T-helper 17 cell (primary cell): ENCODE measurements at places on chromosomes 5 and 9. TPM values are rescaled to one million over a fixed set of nuclear protein-coding genes. Genes with fewer than 3 reads are reported as not detected.

GRCh38 chr5:177365845-177366527 is 8.3 kb downstream of the RGS14 start:
- no peak for DNase-seq

DNA sequence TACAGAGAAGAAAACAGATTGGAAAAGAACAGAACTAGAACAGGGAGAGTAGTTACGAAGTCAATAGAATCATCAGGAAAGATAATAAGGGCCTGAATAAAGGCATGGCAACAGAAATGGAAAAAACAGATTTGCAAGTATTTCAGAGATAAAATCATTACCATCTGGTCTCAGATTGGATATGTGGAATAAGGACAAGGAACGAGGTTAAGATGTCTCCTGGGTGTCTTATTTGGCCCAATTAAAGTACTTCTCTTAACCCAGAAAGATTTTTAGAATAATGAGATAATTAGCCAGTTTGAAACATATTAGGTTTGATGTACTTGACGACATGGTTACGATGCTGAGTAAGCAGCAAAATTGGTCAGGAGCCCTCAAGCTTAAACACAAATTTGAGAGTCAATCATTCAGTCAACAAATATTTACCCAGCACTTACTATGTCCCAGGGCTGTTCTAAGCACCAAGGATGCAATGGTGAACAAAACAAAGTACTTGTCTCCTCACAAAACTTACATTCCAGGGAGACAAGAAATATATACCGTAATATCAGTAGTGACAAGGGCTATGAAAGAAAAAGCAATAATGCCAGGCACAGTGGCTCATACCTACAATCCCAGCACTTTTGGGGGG is 18.3 kb downstream of the RICTOR start:
- no peak for DNase-seq

- DNase-seq, result no peak
Measured at GRCh38 chr5:154273963-154274827, 83.7 kb downstream of the GALNT10 start.

Gene ACOT12
- not detected for total RNA-seq

Gene MCCC2
- 30.1 TPM for total RNA-seq

DNA sequence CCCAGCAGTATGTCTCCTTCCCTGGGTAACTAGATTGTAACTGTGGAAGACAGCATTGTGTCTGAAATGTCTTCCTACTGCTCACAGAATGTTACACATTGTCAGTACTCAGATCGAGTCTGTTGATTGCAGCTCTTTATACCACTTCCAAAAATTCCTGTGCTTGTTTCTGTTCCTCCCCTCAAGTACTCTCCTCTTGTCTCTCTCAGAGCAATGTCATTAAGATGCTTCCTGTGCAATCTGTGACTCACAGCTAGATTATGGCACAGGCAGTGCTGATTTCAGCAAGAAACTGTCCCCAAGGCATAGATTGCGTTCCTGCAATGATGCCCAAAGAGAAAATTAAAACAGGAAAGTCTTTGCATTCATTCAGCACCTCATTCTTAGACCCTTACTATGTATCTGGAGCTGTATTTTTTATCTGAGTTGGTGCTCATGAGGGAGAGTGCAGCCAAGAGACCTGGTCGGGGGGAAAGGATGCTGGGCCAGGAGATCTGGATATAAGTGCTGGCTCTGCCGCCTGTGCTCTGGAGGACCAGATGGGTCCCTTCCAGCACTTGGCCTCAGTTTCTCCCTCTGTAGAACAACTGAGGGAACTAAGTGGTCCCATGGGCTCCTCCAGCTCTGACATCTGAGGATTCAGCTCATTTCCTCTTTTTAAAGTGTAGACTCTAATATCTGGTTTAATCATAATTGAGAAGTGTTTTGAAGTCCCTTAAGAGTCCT is 40.8 kb upstream of the GNPDA1 start:
- DNase-seq, result no peak

DNA sequence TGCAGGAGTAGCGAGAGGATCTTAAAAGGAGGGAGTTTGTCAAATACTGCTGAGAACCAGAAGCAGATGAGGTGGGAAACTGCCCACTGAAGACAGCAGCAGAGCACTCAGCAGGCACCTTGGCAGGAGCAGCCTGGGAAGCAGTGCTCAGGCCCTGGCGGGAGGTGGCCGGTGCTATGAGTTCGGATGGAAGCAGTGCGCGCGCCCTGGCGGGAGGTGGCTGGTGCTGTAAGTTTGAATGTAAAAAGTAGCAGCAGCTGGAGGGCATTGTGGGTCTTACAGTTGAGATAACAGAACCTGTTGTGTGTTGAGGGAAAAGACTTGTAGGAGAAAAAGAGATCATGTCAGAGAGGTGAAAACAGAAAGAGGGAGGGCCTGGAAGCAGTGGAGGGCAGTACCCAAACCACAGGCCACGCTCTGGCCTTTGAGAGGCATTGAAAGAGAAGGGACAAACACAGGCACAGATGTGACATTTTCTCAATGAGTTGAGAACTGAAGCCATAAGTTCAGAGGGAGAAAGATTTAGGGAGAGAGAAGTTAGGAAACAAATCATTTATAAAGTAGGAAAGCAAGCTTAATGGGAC is 130.9 kb downstream of the ERCC6L2 start:
- DNase-seq, result no peak

GRCh38 chr5:50967009-50967562 is 300.6 kb downstream of the PARP8 start:
- no peak for DNase-seq

Gene IL13
- total RNA-seq, result not detected

GRCh38 chr9:38233343-38233742 is 159.2 kb upstream of the ALDH1B1 start:
- DNase-seq, result no peak

Gene GABRA1
- not detected for total RNA-seq
